NCI-H1092 treated with DMSO at 0.1 percent for 48 hours (cell line): ENCODE measurements at places on chromosomes 3 and 15.
A peak's percentile ranks its signal among the peaks of the same experiment; 100 is the strongest.

DNA sequence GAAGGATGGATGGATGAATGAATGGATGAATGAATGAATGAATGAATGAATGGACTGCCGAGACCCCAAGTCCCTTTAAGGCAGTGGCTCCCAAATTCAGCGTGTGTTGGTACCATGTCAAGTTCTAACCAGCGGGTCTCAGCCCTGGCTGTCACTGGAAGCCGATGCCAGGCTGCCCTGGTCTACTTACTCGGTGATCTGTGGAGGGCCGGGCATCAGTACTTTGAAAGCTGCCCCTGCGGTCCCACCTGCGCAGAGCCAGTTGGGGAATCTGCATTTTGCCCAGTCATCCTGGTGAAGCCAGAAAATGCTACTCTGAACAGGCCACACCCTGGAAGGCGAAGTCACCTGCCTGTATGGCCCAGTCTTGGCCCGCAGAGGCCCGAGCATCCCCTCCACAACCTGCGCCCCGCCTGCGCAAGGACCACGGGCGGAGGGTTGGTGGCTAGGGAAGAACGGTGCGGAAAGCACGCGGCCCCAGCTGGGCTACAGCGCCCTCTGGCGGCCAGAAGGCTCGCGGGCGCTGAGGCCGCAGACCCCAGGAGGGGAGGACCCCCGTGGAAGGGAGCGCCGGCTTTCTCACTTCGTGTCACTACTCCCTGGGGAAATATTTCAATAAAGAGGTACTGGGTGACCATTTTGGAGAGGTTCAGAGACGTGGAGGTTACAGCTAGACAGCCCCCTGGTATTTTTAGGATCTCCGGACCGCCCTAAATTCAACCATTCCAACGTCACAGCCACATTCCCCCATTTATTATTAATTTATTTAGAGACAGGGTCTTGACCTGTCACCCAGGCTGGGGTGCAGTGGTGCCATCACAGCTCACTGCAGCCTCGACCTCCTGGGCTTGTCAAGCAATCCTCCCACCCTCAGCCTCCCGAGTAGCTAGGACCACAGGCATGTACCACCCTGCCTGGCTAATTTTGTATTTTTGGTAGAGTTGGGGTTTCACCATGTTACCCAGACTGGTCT, 34.9 kb downstream of the PRKCD start:
- peak; percentile 32 for DNase-seq

DNA sequence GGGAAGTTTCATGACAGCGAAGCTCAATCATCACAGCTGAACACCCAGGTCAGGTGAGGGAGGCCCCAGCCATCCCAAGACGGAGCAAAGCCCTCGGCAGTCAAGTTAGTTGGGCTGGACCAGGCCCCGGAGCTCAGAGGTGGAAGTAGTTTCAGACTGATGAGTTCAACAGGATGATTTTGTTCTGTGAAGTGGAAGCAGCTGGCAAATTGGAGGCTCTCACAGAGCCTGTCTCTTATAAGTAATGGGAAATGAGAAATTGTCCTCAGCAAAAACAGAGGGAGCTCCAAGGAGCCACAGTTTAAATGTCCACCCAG, 245.1 kb downstream of the XXYLT1 start:
- DNase-seq, result no peak

GRCh38 chr15:63879211-63879610, 45.5 kb upstream of the HERC1 start:
- DNase-seq, result no peak

GRCh38 chr3:95725770-95726169, 1088.6 kb upstream of the EPHA6 start:
- no peak for DNase-seq

DNA sequence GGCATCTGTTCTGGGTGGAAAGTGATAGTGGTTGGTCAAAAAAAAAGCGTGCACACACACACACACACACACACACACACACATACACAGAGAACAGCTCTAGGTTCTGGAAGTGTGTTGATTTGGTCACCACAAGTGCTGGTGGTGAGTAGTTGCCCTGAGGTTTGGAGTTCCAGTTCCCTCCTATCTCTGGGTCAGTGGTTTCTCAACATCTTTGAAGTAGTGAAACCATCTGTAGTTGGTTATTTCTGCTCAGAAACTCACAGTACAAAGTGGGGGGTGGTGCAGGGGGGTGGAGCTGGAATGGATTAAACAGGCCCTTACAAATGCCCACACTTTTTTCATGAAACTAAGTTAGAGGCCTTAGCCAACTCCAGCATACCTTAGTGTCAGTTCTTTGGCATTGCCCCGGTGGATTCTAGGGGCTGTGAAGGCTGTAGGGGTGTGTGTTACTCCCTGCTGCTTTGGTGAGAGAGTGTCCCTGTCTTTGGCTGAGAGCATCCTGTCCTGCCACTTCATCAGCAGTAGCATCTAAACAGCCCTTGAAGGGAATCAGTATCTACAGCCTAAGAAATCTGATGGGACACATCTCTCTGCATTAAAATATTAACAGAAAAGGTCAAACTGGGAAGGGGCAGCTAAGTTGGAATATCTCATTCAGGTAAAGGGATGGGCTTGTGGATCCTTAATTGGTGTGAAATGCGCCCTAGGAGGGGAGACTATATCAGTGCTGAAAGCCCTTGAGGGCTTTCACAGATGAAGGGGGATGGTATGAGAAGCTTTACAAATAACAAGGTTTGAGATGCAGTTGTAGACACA, 20.6 kb downstream of the SMAD3 start:
- no peak for DNase-seq

DNA sequence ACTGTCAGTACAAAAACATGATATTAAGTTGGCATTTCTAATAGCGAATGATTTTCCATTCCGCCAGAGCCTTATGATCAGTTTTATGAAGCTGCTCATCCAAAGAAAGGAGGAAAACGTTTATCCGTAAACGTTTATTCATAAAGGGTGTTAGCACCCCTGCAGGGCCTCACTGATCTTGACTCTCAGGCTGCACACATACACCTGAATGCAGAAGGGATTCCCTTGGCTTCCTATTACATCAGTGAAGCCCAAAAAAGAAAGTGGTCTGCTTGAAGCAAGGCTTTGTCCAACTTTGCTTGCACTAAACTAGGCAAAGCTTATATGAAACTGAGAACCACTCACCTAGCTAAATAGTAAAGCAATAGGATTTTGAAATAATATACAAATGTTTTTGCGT, 659.5 kb upstream of the CADM2 start:
- no peak for DNase-seq

DNA sequence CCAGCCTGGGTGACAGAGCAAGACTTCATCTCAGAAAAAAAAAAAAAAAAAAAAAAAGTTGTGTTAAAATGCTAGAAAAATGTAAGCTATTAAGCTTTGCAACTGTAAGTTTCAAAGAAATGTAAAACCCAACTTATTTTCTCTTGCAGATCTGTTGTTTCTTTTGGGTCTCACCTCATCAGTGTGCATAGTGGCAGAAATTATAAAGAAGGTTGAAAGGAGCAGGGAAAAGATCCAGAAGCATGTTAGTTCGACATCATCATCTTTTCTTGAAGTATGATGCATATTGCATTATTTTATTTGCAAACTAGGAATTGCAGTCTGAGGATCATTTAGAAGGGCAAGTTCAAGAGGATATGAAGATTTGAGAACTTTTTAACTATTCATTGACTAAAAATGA, 25.6 kb downstream of the ASTE1 start:
- no peak for DNase-seq
